ENCODE measurements at places on chromosomes 7 and 10.

- no peak for DNase-seq
These were observed 20.6 kb downstream of the ZDHHC6 start for GRCh38 chr10:112426111-112426510.

GRCh38 chr10:95373660-95374059 is 82.9 kb upstream of the PDLIM1 start:
- DNase-seq: no peak

- no peak for DNase-seq
These were observed 52.0 kb downstream of the ABCC2 start for GRCh38 chr10:99834410-99834809.

DNA sequence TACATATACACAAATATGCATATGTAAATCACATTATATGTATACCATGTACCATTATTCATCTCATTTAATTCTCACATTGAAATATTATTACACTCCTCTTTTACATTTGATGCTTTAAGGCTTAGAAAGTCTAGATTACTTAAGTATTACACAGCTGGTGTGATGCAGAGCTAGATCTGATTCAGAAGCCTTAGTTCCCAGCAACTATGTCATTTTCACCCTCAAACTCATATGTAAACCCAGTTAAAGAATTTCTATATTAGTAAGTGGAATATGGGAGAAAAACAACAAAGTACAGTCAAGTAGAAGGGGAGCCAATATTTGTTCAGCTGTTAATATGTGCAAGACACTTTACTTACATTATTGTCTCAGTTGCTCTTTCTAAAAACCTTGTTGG is 74.3 kb upstream of the CSTF2T start:
- DNase-seq: no peak

DNA sequence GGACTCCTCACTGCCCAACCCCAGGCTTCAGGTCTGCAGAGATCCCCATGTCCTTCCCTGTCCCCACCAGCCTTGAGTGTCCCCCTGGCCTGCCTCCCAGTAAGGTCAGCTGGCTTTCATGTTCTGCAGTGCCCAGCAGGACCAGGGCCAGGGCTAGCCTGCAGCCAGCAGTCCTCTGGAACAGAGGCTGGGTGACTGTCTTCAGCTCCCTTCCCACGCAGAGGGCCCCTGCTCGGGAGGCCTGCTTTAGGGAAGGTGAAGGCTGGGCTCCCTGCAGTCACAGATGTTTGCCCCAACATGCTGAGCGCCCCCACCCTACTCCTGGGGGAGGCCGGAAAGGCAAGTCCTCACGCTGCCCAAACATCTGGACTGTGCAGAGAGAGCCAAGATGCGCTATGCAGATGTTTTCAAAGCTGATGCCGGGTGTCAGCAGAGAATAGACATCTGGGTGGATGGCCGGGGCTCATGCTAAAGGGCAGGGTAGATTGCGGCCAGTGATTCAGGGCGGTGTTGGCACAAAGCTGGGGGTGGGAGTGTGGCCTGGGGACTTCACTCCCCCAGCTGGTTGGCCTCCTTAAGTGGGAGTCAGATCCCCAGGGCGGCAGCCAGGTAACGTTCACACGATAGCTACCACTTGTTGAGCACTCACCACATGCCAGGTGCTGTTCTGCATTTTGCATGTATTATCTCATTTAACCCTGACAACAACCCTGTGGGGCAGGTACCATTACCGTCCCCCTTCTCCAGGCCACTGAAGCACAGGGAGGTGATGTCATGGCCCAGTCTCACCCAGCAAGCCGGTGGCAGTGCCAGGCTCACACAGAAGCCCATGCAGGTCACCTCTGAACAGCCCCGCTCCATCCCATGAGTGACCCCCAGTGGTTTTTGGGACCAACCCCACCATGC is 71.2 kb upstream of the COL13A1 start:
- DNase-seq: no peak

- DNase-seq: peak; percentile 39
These were observed 25.0 kb downstream of the C10orf105 start for GRCh38 chr10:71694567-71694968.

- no peak for DNase-seq
These were observed 123.5 kb upstream of the FRMD4A start for GRCh38 chr10:14454206-14454605.

- DNase-seq: no peak
These were observed 129.0 kb downstream of the HERPUD2 start for GRCh38 chr7:35565927-35566326.

DNA sequence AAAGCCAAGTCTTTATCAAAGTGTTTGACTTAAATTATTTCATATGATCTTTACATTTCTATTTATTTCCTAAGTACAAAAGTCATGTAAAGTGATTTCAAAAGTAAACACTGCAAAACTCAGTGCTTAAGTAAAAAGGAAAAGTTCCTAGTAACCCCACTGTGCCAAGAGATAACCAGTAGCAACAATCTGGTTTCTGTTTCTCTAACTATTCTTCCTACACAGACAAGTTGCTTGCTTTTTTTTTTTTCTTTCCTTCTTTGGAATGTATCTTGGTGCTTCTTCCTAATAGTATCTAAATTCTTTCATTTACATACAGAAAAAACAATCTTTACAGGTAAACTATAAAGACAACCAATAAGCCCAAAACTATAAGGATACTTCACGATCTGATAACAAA is 3.1 kb downstream of the JCAD start:
- DNase-seq: no peak

- DNase-seq: no peak
These were observed 5.2 kb upstream of the IGF2BP3 start for GRCh38 chr7:23475576-23475839.

GRCh38 chr10:78335691-78336401 is 302.2 kb downstream of the RPS24 start:
- DNase-seq: no peak

DNA sequence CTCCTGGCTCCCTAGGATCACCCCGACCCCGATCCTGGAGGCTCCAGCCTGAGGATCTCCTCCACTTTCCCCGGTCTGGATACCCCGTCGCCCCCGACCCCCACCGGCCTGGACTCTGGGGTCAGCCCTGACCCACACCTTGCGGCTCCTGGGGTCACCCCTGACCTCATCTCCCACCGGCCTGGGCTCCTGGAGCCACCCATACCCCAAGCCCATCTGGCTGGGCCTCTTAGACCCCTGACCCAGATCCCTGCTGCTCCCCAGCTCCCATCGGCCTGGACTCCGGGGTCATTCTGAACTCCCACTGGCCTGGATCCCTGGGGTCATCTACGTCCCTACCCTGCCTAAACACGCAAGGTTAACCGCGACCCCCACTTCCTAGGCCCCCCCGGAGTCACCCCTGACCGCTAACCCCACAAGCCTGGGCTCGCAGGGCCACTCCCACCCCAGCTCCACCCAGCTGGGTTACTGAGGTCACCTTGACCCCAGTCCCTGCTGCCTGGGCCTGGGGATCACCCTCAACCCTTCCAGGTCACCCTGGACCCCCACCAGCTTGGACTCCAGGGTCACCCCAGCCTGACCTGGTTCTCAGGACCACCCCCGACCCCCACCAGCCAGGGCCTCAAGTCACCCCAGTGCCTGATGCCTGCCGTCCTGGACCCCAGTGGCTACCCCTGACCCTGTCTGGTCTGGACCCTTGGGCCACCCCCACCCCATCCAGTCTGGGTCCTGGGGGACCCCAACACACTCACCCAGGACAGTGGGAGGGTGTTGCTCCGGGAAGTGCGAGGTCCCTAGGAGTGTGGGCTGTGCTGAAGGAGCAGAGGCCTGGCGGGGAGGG is 1.2 kb downstream of the FOXK1 start:
- no peak for DNase-seq

DNA sequence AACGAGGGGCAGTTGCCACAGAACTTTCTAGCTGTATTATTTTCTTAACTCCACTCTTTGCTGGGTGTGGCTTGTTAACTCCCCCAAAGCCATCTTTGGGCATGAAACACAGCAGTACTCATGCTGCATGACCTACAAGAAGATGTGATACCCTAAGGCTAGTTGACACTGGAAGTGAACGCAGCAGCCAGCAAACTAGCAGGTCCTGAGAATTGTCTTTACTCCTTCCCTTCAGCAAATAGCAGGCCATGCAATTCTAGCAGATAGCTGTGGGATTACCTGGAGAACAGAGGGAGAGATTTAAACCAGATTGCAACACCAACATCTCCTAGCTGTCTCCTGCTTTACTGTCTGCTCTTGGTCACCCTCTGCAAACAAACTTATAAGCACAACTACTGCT is 688.0 kb upstream of the ZWINT start:
- DNase-seq: no peak

DNA sequence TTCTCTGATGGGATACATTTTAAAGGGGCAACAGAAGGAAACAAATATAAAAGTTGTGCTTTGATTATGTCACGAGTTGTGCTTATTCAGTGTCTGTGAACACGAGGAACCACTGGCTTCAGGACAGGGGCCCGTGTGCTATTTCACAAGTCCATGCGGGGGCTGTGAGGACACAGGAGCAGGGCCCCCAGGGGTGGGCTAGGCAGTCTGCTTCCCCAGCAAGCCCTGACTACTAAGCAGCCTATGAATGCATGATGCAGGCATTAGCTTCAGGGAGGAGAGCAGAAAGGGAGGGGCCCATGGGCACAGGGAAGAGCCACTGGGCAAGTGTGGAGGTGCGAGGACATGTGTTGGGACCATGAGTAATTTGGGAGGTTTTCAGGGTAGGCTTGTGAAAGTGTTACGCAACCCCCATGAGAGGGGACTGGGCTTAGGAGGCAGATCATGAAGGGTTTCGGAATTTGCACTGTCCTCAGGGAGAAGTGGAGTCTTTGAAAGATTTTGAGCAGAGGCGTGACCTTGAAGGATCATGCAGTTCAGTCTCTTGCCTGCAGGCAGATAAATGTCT is 424.9 kb downstream of the CALN1 start:
- DNase-seq: no peak

DNA sequence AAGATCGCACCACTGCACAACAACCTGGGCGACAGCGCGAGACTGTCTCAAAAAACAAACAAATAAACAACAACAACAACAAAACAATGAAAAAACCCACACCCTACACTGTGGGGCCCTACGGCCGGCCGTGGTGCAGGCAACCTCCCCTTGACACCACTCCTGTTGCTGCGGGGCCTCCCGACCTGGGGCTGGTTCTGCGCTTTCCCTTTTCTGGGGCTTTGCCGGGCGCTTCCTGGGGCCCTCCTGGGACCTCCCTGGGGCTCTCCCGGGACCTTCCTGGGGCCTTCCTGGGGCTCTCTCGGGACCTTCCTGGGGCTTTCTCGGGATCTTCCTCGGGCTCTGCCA is 46.6 kb downstream of the INSIG1 start:
- DNase-seq: no peak

DNA sequence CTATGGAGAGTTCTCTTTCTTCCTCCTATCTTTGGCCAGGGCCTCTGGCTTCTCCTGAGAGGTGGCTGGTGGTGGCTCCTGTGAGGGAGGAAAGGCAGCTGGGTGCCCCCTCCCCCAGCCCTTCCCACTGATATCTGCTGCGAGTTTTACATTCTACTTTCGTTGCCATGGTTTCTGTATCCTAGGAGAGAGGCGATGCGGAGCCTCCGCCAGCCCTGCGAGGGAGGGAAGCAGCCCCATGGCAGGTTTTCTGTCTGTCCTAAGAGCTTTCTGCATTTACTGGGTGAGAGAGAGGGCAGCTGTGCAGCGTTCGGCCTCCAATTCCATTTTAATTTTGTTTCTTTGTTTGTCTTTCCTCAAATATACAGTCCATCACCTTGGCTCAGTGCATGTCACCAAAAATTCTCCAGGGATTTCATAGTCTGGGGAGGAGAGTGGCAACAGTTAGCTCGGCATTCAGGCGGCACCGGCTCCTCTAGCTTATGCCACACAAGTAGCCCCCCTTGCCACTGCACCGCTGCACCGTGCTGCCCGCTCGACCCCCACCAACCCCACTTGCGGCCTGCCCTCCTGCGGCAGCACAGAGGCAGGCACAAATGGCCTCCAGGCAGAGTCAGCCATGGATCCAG is 20.4 kb downstream of the DNAJB12 start:
- DNase-seq: no peak

- peak; percentile 23 for DNase-seq
These were observed 53.4 kb downstream of the TMEM209 start for GRCh38 chr7:130151591-130152492.

GRCh38 chr7:94295850-94296249 is 98.8 kb upstream of the COL1A2 start:
- DNase-seq: no peak

- DNase-seq: no peak
These were observed 75.5 kb downstream of the UBE2H start for GRCh38 chr7:129877146-129877792.

GRCh38 chr10:54496852-54497251 is 304.2 kb downstream of the PCDH15 start:
- no peak for DNase-seq

- no peak for DNase-seq
These were observed 196.1 kb downstream of the NXPH1 start for GRCh38 chr7:8629504-8629903.

GRCh38 chr7:24980534-24981170 is 674 bp upstream of the OSBPL3 start:
- DNase-seq: peak; percentile 45

DNA sequence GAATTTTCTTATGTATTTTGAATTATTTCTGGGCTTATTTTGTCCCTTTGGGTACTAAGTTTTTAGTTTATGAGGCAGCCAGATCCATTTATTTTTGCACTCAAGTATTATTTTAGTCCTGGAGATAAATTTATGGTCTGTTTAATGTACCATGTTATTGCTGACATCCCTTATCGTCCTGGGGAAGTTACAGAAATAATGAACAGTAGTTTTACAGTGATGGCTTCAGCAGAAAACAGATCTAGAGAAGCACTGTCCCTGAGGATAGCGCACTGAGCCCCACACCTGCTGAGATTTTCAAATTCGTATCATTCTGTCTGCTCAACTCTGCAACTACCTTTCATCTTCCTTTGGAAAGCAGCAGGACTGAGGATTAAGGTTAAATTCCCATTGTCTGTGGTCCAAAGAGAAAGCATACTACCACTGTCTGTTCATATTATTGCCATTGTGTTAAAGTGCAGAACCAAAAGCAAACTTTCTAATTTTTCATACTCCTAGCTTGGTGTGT is 168.3 kb downstream of the SNX13 start:
- no peak for DNase-seq

GRCh38 chr10:103467406-103467805 is 8.7 kb upstream of the CALHM1 start:
- no peak for DNase-seq

DNA sequence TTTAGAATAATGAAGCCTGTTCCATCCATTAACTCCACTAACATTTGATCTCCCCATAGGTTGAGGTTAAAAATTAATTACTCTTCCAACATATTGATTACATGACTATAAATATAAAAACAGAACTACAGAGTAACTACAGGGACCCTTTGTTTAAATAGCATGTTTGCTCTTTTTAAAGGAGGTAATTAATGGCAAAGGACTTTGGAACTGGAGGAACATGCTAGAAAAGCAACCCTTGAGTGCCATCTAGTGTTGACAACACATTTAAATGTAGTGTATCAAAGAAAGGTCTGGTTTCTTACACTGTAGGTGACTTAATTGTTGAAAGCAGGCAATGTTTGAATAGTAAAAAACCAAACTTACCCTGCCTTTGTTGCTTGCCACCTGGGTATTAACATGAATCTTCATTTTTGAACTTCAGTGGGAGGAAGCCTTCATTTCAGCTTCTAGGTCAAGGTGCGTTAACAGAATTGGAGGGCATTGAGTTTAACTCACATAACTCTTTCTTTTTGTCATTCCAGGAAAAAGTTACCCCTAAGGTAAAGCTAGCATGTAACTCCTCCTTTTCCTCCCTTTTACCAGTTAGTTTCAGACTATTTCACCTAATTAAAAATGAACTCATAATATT is 52.6 kb upstream of the CAPZA2 start:
- DNase-seq: peak; percentile 40

GRCh38 chr10:132170561-132171361 is 16.0 kb upstream of the DPYSL4 start:
- DNase-seq: no peak

GRCh38 chr7:37289781-37290180 is 158.9 kb downstream of the ELMO1 start:
- DNase-seq: no peak

All from CD4-positive, alpha-beta T cell treated with Interleukin-15 for 4 hours (primary cell).